GF-D8 (cell line): ENCODE measurements at places on chromosomes 12 and 14.

DNA sequence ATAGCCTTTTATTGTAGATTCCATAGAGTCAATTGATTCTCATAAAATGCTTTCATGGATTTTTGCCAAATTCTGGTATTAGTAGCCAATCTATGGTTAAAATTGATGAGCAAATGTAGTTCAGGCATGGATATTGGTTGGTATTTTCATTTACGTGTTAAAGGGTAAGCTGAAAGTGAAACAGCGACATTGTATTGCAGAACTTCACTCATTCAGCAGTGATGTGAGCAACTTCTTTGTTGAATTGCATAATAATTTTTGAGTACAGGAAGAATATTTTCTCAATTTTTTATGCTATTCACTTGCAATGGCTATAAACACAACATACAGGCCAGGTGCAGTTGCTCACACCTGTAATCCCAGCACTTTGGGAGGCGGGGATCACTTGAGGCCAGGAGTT, 24.2 kb upstream of the FAM222A start:
- DNase-seq, result no peak

GRCh38 chr12:82638324-82638723, 48.4 kb upstream of the TMTC2 start:
- no peak for DNase-seq

GRCh38 chr12:13368971-13369370, 172.4 kb downstream of the EMP1 start:
- no peak for DNase-seq

- no peak for DNase-seq
These were observed 158.7 kb downstream of the METTL25 start for GRCh38 chr12:82517027-82517426.

DNA sequence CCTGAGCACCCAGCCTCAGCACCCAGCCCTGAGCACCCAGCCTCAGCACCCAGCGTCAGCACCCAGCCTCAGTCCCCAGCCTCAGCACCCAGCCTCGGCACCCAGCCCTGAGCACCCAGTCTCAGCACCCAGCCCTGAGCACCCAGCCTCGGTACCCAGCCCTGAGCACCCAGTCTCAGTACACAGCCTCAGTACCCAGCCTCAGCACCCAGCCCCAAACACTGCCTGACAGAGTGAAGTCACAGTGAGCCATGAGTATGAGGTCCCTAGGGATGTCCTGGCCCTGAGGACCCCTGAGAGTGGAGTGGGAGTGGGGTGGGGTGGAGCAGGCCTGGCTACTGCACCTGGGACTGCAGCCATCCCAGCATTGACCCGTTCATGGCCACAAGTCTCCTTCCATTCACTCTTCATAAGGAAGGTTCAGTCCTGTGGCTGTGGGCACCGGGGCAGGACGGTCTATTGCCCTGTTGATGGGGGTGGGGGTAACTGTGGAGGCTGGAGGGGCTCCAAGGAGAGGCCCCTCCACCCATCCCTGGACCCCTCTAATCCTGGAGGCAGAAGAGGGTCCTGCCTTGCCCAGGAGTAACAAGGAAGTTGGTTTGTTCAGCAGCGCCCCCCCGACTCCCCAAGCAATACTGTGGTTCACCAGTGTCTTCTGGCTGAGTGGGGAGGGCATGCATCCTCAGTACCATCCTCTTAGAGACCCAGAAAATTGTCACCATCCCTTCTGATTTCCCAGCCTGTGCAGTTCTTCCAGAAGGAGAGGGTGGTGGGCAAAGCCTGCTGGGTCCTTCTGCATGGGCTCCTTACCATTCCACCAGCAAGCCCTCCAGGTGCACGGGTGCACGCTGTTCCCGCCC, 140.5 kb downstream of the ADGRD1 start:
- DNase-seq, result no peak

GRCh38 chr14:86333493-86333892, 803.5 kb downstream of the FLRT2 start:
- no peak for DNase-seq

GRCh38 chr12:70920251-70920851, at the start of gene PTPRR:
TSS of gene PTPRR (minus strand) at chr12:70920738. CDS start at chr12:70920390, 348 bp downstream.
- no peak for DNase-seq

- no peak for DNase-seq
These were observed 37.6 kb downstream of the MVK start for GRCh38 chr12:109611223-109611622.

- DNase-seq, result no peak
These were observed 52.2 kb downstream of the CHST11 start for GRCh38 chr12:104508752-104509446.

DNA sequence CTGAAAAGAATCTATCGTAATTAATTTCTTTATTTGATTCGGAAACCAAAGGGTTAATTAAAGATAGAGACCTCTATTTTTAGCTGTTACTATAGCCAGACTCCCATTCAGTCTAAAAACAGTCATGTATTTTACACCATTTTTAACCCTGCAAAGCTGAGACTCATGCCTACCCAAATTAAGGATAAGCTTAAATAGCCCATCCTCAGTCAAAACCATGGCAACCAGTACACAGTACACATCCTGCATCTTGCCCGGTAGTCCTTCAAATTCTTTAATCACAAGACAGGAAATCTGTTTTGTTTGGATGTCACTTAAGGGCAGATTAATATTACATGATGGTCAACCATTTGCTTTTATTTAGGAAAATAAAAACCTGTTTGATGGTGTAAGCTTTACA, 25.5 kb upstream of the KCNK10 start:
- DNase-seq, result no peak

- no peak for DNase-seq
These were observed 49.5 kb downstream of the FANCM start for GRCh38 chr14:45185100-45185814.

DNA sequence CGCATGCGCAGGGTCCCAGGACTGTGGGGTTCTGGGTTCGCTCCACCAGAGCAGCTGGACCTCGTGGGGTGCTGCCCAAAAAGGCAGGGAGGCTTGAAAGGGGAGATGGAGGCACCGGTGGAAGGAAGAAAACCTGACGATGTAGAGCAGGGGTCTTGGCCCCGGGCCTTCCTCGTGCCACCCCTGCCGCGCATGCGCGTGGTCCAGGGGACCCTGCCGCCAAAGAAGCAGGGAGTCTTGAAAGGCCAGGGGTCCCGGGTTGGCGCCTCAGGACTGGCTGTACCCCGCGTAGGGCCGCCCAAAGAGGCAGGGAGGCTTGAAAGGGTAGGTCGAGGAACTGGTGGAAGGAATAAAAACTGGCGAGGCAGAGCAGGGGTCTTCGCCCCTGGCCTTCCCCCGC, 321.0 kb downstream of the ALG10 start:
- DNase-seq, result no peak

DNA sequence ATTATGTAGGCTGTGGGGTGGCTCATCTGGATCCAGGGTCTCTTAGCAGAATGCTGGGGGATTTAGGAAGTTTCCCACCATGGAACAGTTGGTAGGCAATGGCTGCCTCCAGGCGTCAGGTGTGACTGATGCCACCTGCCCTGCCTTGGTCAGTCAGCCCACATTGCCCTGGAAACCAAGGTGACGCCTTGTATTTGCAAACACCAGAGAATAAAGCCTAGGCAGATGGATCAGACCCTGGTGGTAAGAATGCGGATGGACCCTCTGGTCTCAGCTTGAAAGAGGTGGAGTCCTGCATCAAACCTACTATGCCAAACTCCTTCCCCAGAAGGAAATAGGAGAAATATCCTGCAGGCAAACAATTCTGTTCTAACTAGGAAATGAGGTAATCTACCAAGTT, 38.2 kb downstream of the NCKAP5L start:
- no peak for DNase-seq

DNA sequence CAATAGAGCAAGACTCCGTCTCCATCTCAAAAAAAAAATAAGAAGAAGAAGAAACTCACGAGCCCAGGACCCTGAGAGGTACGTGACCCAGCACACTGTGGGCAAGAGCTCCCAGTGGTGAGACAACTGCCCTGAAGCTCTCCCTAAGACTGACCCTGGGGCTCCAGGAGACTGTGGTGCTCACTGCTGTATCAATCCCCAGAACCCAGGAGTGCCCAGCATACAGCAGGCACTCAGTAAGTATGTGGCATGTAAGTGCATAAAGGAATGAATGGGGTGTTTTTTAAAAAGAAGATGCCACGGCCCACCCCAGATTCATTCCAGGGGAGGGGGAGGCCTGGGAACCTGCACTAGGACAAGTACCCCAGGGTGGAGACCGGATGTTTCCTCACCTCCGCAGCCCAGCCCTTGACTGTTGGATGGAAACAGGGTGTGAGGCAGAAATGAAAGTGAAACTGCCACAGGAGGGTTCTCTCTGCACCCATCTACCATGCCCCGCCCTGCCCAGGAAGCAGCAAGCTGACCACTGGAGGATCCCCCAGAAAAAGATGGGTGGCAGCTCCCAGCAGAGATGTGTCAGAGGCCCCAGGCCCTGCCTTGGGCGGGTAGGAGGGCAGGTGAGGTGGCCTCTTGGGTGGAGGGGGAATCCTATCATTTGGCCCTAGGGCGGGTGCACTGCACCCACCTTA, 12.2 kb downstream of the ITPK1 start:
- no peak for DNase-seq

- no peak for DNase-seq
These were observed 5.2 kb downstream of the FOXA1 start for GRCh38 chr14:37589715-37590427.

- no peak for DNase-seq
These were observed 16.0 kb downstream of the C14orf132 start for GRCh38 chr14:96055065-96055752.

DNA sequence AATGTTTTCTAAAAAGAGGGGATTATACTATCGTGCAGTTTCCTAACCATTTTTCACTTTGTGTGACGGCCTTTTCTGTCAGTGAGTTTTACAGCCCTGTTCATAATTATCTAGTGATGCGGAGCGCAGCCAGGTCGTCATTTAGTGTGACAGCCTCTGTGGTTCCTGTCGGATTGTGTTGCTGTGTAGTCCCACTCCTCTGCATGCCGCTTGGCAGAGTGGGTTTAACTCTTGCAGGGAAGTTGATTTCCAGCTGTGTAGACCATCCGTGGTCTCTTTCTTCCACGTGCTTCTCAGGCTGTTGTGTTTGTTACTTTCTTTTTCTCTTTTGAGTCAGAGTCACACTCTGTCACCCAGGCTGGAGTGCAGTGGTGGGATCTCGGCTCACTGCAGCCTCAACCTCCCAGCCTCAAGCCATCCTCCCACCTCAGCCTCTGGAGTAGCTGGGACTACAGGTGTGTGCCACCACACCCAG, 8.6 kb downstream of the RAN start:
- DNase-seq, result no peak

DNA sequence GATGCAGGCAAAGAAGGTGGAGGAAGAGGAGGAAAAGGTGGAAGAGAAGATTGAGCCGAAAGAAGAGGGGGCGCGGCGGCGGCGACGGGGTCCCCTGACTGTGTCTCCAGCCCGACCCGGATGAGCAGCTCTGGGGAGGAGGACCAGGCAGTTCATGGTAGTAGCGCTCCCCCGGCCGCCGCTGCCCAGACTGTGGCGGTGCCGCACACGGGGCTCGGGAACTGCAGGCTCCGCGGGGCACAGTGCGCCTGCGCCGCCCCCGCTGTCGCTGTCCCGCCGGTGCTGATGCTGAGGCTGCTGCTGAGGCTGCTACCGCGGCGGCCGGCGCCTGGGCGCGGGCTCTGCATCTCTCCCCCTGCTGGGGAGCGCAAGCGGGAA, at the start of gene KCNH5:
KCNH5 (minus strand) TSS at position 225 of the 378 bp plus-strand sequence. CDS start 272 bp downstream, outside the sequence.
- DNase-seq, result no peak

- no peak for DNase-seq
These were observed 24.4 kb downstream of the PITPNM2 start for GRCh38 chr12:123126294-123127181.

DNA sequence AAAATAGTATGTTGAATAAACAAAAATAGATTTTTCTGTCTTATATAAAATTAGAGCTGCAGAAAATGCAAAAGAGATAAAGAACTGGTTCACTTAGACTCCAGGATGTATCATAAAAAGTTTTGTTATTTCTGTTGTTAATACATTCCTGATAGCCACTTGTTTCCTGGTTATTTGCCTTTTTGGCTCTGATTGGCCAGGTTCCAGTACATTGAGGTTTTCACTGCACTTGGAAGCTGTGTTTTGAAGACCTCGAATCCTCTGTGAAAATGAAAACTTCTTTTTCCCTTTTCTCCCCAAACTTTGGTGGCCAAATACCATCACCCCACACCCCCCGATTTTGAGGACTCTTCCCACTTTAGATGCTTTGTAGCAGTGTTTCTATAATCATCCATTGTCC, 525.3 kb downstream of the MED13L start:
- no peak for DNase-seq

GRCh38 chr12:22283006-22283506, 51.5 kb downstream of the ST8SIA1 start:
- DNase-seq, result no peak

DNA sequence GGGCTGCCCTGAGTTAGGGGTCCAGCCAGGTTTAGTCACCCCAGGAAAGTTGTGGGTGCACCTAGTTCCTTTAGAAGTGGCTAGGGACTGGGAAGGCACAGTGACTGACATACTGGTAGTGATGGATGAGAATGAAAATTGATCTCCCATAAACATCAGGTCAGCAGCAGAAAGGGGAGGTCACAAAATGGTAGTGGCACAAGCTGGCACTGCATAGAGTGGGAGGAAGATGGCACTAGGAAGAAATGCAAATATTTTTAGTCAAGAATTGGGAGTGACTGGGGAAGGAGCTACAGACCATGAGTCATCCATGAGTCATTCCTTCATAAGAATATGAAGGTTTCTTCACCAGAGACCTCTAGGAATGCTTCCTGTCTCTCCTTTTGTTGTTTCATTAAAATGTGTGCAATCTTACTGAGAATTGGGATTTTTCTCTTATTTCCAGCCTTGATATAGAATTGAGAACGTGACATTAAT, 198.3 kb upstream of the AMIGO2 start:
- DNase-seq, result no peak

DNA sequence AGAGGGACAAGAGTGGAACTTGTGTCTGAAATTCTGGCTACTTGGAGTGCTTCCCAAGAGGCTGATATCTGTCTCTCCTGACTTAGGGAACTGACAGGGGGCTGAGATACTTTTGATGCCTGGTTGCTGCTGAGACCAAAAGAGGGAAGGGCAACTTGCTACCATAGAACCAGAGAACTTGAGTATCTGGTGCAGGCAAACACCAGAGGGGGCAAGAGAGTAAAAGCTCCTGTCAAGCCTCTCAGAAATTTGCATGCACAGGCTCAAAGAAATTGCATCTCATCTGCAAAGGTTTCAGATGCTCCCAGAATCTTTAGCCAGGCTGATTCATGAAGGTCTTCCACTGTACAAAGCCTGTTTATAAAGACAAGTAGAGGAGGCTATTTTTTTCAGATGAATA, 391.3 kb upstream of the FOXG1 start:
- DNase-seq, result no peak

- DNase-seq, result no peak
These were observed 93.5 kb downstream of the PIWIL1 start for GRCh38 chr12:130431176-130431575.

GRCh38 chr12:94258593-94258992, 110.2 kb downstream of the PLXNC1 start:
- DNase-seq, result no peak

DNA sequence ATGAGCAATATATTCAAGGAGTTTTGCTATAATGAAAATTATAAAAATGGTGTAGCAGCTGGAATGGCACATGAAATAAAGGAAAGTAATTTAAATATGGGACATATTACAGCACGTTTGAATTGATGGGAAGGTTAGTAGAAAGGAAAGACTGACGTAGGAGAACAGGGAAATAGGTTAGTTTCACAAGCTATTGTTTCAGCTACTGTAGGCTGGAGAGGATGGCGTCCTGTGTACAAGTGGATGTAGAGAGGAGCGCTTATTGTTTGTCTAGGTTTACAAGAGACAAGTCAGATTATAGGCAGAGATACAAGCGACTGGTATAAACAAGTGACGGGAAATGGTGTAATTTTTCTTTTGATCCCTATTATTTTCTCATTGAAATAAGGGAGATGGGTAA, 431.2 kb upstream of the PDE3A start:
- DNase-seq, result no peak

GRCh38 chr12:93183940-93184671, 193.6 kb upstream of the NUDT4 start:
- DNase-seq, result peak; percentile 81
